Activated T-helper 2 cell treated with anti-CD3 and anti-CD28 coated beads, Interferon-gamma antibody, Interleukin-2, Interleukin-4, amounts not matched to agents 10 μg/mL and 5 μg/mL and 100 μg/mL, durations not matched to agents 14 hours and 24 hours and 36 hours (primary cell): ENCODE measurements at places on chromosomes 13 and 19. TPM values are rescaled to one million over a fixed set of nuclear protein-coding genes. Genes with fewer than 3 reads are reported as not detected.

The CCDC169 gene
- total RNA-seq, result 0.23 and 0.46 TPM in 2 replicates

The OXGR1 gene
- not detected in 2 replicates for total RNA-seq

- DNase-seq, result no peak
Measured at GRCh38 chr13:50708461-50708860, 135.0 kb downstream of the DLEU7 start.

GRCh38 chr19:597406-598315, 8.0 kb downstream of the HCN2 start:
- DNase-seq, result no peak

DNA sequence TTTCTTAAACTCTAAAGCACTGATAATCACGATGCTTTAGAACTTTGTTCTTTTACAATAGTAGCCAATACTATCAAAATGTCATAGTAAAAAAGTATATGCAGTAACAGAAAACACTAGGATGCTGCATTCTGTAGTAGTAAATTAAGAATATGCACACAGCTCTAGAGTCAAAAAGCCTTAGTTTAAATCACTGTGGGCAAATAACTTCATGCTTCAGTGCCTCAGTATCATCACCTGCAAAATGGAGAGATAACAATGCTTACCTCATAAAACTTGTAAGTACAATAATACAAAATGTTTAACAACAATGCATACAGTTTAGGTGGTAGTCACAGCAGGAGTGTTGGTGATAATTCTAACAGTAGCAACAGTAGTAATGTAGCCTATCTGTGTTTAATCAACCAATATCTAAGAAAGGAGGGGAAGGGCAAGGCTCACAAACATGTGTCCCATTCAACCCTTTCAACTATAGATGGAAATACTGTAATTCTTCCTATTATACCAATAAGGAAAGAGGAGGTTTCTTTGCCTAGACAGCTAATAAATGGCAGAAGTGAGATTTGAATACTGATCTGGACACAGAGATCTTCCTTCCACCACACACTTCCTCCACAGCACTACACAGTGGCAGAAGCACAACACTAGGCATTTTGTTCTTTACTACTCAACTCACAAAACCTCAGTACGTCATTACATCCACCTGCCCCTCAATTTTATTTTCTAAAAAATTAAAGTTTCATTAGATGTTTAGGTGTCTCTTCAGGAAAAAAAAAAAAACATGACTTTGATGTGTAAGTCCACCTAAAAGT, 4.6 kb downstream of the RBM26 start:
- no peak for DNase-seq

- no peak for DNase-seq
Measured at GRCh38 chr19:681029-682019, 5.1 kb downstream of the FSTL3 start.
